ENCODE measurements at places on chromosomes 2 and 18.
A peak's percentile ranks its signal among the peaks of the same experiment; 100 is the strongest.

DNA sequence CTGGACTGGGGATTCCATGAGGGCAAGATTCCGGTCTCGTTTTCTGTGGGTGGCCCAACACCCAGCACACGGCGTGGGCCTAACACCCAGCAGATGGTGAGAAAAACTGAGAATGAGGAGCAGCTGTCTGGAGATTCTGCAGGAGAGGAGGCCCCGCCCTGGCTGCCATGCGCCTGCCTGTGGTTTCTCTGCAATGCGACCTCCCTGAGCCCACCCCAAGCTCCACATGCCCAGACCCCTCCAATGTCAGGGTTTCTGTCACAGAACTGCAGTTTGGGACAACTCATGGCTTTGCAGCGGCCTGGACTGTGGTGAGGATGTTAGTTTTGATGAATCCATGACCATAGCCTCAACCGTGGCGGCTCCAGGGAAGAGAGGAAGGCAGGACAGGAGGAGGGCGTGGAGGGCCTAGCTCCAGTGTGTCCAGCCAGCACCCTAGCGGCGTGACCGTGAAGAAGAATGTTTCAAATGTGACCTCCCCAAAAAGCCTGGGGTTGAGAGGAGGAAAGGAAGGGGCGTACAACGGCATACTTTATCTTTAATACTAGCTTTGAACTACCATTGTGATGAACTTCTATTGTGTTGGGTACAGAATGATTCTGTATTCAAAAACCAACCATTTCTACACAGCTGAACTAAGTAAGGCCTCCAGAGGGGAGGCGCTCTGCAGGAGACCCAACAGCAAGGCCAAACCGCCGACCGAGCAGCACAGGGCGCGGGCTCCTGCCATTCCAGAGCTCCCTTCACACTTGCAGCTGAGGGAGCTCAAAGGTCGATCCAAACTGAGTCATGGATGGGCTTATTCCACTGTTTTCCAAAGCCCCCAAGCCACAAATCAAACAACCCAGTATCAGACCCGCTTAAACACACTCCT is 3.4 kb downstream of the PXDN start:
- DNase-seq, result no peak

DNA sequence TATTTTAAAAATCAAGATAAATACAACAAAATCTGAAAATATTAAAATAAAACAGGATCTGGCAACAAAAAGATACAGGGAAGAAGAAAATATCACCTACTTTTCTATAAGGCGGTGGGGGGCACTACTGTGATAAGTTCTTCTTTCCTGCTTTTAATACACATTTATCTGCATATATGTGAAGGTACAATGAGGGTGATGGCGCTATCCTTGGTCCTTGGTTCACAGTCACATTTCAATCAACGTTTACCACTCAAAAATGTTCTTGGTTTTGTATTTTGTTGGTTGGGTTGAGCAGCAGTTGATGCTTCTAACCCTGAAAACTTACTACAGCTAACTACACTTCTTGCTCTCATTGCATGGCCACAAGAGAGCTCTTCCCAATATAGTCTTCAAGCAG is 112.4 kb downstream of the COL6A3 start:
- no peak for DNase-seq

DNA sequence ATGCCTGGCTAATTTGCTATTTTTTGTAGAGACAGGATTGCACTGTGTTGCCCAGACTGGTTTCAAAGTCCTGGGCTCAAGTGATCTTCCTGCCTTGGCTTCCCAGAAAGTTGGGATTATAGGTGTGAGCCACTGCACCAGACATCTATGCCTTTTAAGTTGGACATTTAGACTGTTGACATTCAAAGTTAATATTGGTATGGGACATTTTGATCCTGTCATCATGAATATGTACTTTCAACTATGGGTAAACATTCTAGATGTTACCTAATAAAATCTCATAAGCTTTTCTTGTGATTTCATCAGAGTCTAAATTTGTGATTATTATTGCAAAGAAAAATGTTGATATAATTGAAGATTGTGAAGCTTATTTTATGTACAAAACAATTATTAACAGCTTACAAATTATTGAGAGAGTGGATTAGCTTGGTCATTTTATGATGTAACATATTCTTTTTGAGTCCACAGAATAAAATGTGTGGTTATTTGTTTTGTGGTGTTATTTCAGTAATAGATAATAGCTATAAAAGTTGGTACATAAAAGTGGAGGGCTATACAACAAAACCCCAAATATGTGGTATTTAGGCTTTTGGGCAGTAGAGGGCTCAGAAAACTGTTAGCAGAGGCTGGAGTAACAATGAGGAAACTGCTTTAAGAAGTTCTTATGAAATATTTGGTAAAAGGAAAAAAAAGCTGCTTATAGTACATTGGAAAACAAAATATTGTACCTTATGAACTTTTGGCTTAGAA is 41.4 kb downstream of the STARD6 start:
- no peak for DNase-seq

- no peak for DNase-seq
Observed at GRCh38 chr2:98759827-98760625, 29.1 kb upstream of the MGAT4A start.

GRCh38 chr18:55695091-55695490 is 107.1 kb upstream of the TCF4 start:
- no peak for DNase-seq

- DNase-seq, result no peak
Observed at GRCh38 chr2:79798776-79799175, 285.9 kb downstream of the CTNNA2 start.

GRCh38 chr2:84306361-84306760 is 152.7 kb downstream of the SUCLG1 start:
- no peak for DNase-seq

GRCh38 chr2:54986264-54986663 is 64.0 kb downstream of the RTN4 start:
- no peak for DNase-seq

- peak; percentile 49 for DNase-seq
Observed at GRCh38 chr18:46622999-46623398, 34.0 kb downstream of the LOXHD1 start.

- peak; percentile 94 for DNase-seq
Observed at GRCh38 chr2:66434679-66435548, at the start of gene MEIS1. MEIS1 (plus strand) TSS chr2:66435125; CDS start chr2:66435857, 732 bp downstream.

DNA sequence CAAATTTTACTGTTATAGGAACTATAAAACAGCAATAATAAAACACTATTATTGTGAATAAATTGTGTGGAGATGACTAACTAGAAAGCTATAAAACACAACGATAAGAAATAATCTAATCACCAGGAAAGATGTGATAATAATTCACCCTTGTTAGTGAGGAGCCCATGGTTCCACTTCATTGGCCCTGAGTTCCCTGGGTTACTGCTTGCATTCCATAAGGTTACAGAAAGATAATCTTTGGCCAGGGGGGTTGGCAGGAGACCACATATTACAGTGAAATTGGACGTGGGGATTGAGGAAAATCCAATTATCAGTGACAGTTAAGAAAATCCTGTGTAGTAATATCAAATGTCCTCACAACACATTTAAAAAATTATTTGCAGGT is 2.5 kb upstream of the CPO start:
- no peak for DNase-seq

- no peak for DNase-seq
Observed at GRCh38 chr2:54524226-54524991, 68.3 kb downstream of the SPTBN1 start.

- DNase-seq, result no peak
Observed at GRCh38 chr2:83340424-83340823, 1118.7 kb downstream of the SUCLG1 start.

DNA sequence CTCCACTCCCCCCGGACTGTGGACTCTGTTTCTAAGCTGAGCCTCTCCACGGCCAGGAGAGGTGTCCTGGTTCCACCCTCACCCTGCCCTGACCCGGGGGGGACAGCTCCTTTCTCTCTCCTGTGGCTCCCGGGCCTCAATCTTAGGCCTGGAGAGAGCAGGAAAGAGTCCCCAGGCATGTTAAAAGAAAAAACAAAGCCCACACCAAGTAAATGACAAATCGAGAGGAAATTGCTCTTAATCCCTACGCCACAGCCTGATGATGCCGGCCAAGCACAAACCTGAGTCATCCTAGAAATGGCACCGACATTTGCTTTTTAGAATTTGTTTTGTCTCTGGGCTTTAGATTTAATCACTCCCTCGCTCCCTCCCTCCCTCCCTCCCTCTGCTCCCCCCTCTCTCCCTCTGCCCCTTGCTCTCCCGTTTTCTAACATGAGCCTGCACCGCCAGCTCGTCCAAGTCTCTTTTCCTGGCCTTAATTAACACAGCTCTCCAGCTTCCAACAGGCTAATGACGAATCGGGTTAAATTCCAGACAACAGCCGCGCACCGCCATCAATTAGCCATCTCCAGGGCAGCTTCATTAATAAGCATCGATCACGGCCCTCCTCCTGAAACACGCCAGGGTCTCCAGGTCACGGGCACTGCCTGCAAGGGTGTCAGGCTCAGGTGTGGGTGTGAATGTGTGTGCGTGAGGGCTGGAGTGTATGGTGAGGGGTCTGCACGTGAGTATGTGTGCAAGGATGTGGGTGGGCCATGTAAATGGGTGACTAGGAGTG is 230.8 kb downstream of the CELF4 start:
- no peak for DNase-seq

DNA sequence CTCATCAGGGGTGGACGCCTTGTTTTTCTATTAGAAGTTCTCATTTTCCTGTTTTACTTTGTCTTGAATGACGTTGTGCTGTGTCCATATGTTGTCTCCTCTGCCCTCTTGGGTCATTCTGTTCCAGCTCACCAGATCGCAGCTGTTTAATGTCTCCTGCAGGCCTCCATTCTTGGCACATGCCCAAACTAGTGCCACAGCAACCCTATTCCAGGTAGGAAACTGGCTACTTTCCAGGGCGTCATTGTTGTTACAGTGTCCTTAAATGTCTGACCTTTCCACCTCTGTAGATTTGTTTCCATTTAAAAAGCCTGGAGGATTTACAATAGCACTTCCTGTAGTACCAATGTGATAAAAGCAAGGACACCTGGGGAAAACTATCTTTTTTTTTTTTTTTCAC is 500.7 kb downstream of the METTL4 start:
- no peak for DNase-seq

DNA sequence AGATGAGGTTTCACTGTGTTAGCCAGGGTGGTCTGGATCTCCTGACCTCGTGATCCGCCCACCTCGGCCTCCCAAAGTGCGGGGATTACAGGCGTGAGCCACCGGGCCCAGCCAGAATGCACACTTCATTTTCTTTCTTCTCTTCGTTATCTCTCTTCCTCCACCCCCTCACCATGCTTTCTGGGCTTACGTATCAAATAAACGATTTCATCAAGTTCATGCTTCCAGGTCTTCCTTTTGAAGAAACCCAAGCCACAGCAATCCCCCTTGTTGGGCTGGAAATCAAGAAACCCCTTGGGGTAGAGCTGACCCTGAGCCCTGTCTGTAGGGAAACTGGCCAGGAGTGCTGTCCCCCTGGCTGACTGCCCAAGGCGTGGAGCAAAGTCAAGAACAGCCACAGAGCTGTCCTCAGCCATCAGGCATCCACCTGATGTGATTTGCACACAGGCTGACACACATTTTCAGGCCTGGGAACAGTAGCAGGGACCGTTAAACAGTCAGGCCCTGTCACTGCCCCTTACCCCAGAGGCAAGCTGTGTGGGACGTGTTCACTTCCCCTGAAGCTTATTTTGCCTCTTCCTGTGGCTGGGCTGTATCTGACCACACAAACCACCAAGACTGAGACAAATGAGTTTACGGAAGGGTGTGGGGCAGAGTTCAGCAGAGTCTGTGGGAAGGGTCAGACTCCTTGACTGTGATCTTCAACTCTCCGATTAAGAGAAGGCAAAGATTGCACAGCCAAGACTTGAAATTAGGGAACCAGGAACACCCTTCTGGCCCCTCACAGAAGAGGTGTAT is 15.1 kb upstream of the NMUR1 start:
- peak; percentile 86 for DNase-seq

DNA sequence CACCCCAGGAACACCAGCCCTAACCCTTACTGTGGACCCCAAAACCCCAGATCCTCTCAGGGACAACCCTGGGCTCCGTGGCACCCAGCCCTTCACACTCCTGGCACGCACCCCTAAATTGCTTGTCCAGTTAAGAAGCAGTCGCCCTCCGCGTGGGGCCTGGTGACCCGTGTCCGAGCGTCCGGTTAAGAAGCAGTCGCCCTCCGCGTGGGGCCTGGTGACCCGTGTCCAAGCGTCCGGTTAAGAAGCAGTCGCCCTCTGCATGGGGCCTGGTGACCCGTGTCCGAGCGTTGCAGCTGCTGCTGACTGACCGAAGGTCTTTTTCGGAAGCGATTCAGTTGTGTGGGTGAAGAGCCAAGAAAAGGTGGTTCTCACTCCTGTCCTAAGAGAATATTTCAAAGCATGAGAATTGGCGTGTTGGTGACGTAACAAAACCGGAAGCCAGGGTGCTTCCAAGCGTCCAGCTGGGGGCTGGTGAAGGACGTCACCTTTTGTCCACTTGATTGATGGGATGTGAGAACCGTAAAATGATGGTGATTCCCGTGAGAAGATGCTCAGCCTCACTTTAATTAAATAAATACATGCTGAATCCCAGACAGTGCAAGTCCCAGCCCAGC is 70.5 kb downstream of the KCNG2 start:
- no peak for DNase-seq

- no peak for DNase-seq
Observed at GRCh38 chr2:39429746-39430145, 7.3 kb downstream of the MAP4K3 start.

- no peak for DNase-seq
Observed at GRCh38 chr2:228140934-228141528, 40.5 kb downstream of the SPHKAP start.

GRCh38 chr18:69528435-69528834 is 127.7 kb downstream of the DOK6 start:
- DNase-seq, result no peak

GRCh38 chr2:111145103-111145760 is 24.5 kb downstream of the BCL2L11 start:
- no peak for DNase-seq

- DNase-seq, result no peak
Observed at GRCh38 chr2:133892352-133892913, 324.2 kb upstream of the NCKAP5 start.

DNA sequence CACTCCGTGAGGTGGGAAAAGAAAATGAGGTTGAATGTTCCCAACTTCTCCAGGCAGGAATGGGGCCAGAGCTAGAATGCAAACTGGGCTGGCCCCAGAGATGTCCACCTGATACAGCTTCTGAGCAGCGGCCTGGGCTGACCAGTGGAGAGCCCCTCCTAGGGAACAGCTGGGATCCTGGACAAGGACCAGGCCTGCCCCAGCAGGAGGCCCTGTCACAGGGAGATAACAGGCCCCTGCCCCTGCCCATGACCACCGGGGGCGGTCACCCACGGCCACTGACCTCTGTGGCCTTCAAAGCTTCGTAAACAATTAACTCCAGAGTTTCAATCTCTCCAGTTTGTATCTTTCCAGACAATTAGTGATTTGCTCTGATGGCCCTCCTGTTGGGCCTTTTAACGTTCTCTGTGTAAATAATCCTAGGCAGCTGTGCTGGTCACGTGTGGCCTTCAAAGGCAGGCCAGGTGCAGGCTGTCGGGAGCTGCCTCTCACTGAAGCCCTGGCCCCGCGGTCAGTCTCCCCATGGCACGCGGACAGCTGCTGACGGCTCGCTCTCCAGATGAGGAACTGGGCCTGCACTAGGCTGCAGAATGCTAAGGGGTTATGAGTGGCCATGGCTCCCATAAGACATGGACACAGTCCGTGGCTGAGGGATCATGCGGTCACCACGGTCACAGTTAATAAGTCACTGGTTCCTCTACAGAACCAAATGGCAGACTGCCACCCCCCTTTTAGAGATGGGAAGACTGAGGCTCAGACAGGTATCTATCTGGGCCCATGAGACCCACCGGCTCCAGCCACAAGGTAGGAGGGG is 9.2 kb downstream of the HS6ST1 start:
- DNase-seq, result peak; percentile 73

GRCh38 chr2:220432645-220433044 is 805.2 kb downstream of the SLC4A3 start:
- DNase-seq, result no peak

- no peak for DNase-seq
Observed at GRCh38 chr18:57780706-57781347, 22.3 kb downstream of the ATP8B1 start.

All from pons (tissue), 1 donor.